ENCODE measurements at places on chromosomes 6 and 20.

GRCh38 chr6:144895313-144896278 is 610.5 kb downstream of the UTRN start:
- DNase-seq = no peak

- DNase-seq = no peak
These were observed 815.5 kb upstream of the SLC35B3 start for GRCh38 chr6:9250852-9251251.

DNA sequence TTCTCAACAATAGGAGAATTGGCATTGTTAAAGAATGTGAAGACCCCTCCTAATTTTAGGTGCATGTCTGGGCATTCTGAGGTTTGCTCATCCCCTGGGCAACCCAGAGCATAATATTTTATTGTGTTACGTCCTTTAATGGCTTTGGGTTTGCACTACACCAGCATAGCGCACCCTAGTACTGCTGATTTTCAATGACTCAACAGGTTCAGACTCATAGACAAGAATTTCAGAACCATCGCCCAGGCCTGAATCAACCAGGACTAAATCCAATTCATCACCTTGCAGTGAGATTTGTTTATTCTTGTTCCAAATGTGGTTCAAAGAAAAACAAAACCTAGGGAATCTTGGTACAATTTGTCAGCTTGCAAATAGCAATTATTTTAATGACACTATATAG is 137.8 kb upstream of the PHACTR1 start:
- DNase-seq = no peak

GRCh38 chr6:166236596-166236995 is 68.9 kb upstream of the TBXT start:
- no peak for DNase-seq

DNA sequence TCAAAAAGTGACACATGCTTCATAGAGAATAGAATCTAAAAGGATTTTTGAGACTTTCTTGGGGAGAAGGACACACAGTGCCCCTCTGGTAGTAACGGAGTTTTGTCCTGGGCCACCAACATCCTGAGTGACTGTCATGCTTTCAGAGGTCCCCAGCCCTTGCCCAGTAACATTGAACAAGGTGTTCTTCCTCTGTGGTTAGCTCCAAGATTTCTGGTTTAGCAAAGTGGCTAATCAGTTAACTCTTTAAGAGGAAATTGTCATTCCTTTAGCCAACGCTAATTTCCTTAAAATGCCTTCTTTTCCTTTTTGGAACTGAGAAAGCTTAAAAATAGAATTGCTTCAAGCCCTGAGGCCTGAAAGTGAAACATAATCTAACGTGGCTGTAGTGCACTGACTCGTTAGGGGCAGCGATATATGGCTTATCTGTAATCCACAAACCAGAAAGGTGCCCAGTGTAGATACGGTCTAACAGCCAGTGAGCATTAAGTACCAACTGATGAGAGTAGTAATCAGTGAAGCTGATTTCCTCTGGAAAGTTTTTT is 7.8 kb downstream of the E2F3 start:
- DNase-seq = no peak

DNA sequence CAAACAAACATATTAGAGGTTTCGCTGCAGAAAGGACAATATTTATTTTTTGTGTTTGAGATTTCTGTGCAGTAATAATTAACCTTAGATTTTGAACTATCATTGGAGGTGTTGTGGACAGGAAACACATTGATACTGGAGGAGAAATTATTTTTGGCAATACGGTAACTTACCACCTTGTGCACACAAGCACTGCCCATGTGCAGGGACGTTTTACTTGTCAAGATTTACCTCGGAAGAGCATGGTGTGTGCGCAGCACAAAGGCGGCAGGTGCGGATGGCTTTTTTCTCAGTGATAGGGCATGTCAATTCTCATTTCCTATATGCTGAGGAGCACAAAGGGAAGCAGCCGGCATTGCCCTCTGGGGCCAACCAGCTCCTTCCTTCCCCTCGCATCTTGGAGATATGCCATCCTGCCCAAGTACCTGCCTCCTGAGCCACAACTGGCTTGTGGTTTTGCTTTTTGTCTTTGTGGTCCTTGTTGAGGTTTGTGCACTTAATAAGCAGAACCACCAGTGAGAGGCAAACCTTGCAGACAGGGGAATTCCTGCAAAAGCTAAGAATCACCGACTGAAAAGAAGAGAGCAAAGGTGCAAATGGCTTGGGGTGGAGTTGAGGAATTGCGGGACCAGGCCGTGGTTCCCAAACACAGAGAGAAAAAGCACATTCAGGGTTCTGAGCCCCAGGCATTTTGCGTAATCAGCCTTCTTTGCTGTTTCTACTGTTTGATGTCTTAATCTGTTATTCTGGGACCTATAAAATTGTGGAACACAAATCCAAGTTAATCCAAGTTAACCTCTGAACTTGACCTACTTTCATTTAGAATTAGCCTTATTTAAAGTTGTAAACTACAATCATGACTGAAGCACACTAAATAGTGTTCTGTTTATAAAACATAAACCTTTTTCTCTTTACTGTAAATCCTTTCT is 21.9 kb downstream of the SAMD5 start:
- no peak for DNase-seq

- DNase-seq = no peak
These were observed 25.2 kb downstream of the TBX18 start for GRCh38 chr6:84738996-84739865.

GRCh38 chr6:101489456-101489855 is 95.9 kb downstream of the GRIK2 start:
- DNase-seq = no peak

- no peak for DNase-seq
These were observed 654.8 kb downstream of the RNF144B start for GRCh38 chr6:19041906-19042305.

GRCh38 chr6:146864300-146864699 is 265.5 kb downstream of the ADGB start:
- no peak for DNase-seq

DNA sequence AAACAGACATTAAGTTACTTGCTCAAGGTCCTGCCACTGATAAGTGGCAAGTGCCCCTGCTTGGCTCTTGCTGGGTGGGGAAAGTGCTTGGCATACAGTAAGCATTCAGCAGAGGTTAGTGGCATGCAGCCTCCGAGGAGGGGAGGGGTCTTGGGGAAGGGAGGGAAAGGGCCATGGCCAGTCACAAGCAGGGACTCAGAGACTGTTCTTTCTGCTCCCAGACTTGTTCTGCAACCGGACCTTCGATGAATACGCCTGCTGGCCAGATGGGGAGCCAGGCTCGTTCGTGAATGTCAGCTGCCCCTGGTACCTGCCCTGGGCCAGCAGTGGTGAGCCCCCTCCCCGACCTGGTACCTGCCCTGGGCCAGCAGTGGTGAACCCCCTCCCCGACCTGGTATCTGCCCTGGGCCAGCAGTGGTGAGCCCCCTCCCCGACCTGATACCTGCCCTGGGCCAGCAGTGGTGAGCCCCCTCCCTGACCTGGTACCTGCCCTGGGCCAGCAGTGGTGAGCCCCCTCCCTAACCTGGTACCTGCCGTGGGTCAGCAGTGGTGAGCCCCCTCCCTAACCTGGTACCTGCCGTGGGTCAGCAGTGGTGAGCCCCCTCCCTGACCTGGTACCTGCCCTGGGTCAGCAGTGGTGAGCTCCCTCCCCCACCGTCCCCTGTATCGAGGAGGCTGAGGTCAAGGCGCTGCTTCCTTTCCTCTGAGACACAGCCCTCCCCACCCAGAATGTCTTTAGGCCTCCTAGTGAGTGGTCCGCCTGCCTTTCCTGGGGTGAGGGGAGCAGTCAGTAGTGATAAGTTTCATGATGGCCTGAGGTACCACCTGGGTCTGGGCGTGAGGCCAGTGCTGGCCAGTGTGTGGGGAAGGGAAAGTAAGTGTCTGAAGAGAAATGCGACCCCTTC is 8.9 kb downstream of the GLP1R start:
- no peak for DNase-seq

- no peak for DNase-seq
These were observed 262.0 kb downstream of the CD83 start for GRCh38 chr6:14379568-14379967.

DNA sequence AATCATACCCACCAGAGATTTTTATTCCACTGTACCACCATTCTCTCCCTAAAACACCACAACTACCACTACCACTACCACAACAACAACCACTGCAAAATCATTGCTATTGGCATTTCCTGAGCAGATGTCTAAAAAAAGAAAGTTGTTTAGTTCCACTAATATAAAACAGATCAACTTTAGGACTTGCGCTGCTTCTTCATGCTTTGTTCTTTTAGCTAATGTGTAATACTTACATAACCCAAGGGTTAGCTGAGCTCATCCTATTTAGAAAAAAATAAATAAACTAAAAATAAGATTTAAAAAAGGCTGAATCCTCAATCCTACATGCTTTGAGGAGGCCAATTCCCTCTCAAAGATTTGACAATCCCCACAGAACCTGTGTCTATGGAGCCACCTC is 11.4 kb downstream of the IYD start:
- no peak for DNase-seq

- DNase-seq = no peak
These were observed 134.1 kb upstream of the PREP start for GRCh38 chr6:105536961-105537360.

DNA sequence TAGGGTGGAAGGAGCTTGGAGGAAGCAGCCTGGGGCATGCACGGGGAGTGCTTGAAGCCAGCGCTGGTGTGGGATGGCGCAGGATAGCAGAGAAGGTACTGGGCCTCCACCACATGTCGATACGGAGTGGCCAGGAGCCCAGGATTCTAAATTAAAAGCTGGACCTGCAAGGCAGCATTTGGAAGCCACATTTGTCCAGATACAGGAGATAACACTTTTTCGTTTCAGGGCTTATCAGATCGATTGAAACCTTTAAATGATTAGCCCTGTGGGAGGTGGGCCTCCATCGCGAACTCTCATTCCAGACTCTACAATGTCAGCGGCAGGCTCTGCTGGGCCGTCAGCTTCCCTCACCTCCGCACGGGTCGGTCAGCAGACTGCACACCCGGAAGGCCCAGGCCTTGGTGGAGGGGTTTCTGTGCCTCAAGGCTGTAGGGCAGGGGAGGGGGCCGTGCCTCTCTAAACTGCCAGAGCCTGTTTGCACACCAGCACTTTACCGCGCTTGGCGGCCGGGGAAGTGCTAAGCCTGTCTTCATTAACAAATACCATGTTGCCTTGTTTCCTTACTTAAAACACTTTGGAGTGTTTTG is 17.9 kb downstream of the EDN3 start:
- no peak for DNase-seq

- DNase-seq = no peak
These were observed 6.1 kb upstream of the FRK start for GRCh38 chr6:116066789-116067188.

DNA sequence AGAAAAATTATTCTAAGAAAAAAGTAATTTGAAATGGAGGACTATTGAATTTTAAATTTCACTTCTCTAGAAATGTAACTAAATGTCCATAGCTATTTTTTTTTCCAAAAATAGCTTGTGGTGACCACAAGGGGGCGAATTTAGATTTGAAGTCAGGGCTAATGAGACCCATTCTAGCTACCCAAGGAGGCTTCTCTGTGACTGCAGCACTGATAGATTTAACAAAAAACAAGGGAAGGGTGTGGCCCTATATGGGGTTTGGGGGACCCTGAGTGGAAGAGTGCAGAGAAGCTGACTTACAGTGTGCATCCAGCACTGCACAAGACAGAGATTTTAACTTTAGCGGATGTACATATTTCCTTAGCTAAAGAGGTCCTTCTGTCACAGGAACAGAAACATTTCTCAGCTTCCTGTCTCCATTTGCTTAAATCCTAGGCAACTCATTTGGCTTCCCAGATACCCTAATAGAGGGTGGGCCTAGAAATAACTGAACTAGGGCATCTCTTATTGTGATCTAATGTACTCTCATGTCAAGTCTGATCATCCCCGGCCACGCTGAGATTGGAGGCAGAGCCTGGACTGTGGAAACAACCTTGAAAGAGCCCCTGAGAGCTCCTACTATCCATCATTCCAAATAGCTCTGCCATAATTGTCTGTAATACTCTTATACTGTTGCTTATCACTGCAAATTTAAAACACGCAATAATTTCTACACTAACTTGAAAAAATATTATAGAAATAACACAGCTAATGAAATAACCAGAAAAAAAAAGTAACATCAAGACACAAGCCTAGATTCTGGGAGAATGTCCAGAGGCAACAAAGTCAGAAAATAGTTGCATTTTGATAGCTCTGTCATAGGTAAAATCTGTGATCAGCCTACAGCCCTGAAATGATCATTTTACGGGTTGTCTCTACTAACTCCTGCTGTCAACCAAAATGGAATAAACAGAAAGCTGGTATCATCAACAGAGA is 93.6 kb downstream of the SNAP91 start:
- no peak for DNase-seq

- DNase-seq = no peak
These were observed 592 bp downstream of the KCNG1 start for GRCh38 chr20:51022227-51022802.

- no peak for DNase-seq
These were observed 573.6 kb upstream of the EPHA7 start for GRCh38 chr6:93992976-93993375.

GRCh38 chr6:164010441-164011103 is 596.1 kb downstream of the QKI start:
- no peak for DNase-seq

DNA sequence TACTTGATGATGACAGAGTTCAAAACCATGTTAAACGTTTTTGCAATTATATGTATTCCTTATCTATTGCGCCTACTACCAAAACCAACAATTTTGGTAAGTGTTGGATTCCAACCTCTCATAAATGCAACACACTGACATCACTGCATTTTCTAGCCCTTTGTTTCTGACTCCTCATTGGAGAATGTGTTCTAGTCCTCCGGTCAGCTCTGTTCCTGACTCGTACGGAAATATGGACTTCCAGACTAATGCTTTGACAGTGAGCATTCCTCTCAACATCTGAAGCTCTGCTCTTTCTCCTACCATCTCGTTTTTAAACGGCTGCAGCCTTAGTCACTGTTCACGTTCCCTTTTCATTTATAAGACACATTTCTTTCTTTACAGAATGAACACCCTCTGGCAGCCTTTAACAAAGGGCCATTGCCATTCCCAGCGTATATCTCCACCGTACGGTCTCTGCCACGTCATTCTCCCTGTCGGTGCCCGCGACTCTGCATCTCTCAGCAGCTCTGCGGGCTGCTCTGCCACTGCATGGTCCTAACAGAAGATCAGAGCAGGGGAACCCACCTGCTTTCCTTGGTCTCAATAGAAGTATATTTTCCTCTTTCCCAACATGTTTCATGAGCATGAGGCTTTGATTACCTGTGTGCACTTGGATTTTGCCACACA is 103.0 kb upstream of the SYNDIG1 start:
- DNase-seq = no peak

- DNase-seq = no peak
These were observed 14.5 kb downstream of the NOL4L start for GRCh38 chr20:32570401-32571190.

GRCh38 chr6:1395506-1395905 is 6.1 kb downstream of the FOXF2 start:
- DNase-seq = no peak
